ENCODE measurements at places on chromosomes 2 and 18.

DNA sequence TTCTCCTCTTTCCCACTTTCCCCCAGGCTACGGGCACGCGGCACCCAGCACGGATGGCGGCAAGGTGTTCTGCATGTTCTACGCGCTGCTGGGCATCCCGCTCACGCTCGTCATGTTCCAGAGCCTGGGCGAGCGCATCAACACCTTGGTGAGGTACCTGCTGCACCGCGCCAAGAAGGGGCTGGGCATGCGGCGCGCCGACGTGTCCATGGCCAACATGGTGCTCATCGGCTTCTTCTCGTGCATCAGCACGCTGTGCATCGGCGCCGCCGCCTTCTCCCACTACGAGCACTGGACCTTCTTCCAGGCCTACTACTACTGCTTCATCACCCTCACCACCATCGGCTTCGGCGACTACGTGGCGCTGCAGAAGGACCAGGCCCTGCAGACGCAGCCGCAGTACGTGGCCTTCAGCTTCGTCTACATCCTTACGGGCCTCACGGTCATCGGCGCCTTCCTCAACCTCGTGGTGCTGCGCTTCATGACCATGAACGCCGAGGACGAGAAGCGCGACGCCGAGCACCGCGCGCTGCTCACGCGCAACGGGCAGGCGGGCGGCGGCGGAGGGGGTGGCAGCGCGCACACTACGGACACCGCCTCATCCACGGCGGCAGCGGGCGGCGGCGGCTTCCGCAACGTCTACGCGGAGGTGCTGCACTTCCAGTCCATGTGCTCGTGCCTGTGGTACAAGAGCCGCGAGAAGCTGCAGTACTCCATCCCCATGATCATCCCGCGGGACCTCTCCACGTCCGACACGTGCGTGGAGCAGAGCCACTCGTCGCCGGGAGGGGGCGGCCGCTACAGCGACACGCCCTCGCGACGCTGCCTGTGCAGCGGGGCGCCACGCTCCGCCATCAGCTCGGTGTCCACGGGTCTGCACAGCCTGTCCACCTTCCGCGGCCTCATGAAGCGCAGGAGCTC, 35.4 kb downstream of the KCNK3 start:
- no peak for DNase-seq

DNA sequence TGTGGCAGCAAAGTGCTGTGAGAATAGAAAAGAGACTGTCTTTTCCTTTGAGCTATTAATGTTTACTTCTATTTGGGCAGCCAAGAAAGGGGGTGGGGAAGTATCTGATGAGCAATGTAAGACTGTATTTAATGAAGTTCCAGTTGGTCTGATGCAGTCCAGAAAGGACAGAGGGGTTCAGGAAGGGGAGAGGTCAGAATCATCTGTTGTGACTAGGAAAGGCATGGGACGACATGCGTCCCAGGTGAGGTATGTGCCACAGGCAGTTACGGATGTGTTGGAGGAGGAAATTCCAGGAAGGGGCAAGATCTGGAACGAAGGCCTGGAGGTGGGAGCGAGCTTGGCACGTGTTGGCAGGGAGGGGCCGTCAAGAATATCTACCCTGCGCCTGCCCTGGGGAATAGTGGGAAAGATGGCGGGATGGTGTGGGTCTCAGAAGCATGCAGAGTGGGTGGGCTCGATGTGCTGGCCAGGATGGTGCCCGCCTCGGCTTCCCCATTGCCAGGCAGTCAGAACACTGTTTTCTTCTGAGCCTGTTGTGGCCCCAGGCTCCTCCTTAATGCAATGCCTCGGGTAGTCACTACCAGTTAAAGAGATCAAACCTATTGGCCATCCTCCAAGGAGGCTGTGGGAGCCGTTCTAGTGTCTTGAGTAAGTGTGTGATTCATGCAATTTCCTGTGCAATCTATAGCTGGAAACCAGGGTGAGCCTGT, 57.8 kb upstream of the TXNDC2 start:
- DNase-seq, result peak; percentile 100

- DNase-seq, result no peak
Observed at GRCh38 chr18:11944252-11944651, 36.1 kb upstream of the MPPE1 start.

- DNase-seq, result no peak
Observed at GRCh38 chr2:64135421-64135820, 8.8 kb downstream of the PELI1 start.

GRCh38 chr18:46158499-46158898, 54.3 kb downstream of the HAUS1 start:
- DNase-seq, result no peak

DNA sequence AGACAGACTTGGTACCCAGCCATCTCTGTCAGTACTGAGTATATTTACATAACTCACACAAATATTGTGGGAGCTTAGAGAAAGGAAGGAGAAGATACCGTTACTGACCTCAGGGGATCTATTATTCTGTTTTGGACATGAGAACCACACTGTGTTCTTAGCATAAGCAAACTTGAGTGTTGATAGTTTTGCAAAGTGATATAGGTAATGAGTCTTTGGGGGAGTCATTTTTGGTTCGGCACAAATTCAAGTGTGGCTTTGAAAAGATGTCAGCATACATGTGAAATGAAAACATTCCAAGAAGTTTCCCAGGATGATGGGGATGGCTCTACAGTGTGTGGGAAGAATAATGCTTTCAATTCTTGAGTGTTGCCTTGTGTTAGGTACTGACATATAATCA, 24.1 kb downstream of the SMARCAL1 start:
- DNase-seq, result peak; percentile 14

DNA sequence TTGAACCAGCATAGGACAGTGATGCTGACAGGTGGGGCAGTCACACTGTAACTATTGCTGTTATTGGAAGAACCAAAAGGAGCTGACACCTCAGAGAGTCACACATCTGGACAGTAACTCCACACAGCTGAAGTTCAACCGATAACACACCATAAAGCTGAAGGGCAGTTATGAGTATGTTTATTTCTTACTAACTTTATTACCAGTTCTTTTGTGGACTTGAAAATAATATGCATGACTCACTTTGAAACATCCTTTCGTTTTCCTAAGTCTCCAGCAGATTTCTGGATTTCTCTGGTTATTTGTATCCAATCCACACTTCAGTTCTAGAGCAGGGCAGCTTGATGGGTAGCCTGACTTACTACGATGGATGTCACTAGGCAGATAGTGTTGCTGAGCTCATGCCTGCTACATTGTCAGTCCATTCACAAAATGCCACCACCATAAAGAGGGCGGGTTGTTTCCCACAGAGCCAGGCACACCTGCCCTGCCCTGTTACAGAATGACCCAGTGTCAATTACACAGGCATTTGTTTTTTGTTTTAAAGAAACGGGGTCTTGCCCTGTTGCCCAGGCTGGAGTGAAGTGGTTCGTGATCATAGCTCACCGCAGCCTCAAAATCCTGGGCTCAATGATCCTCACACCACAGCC, 8.4 kb upstream of the AGBL5 start:
- DNase-seq, result no peak

DNA sequence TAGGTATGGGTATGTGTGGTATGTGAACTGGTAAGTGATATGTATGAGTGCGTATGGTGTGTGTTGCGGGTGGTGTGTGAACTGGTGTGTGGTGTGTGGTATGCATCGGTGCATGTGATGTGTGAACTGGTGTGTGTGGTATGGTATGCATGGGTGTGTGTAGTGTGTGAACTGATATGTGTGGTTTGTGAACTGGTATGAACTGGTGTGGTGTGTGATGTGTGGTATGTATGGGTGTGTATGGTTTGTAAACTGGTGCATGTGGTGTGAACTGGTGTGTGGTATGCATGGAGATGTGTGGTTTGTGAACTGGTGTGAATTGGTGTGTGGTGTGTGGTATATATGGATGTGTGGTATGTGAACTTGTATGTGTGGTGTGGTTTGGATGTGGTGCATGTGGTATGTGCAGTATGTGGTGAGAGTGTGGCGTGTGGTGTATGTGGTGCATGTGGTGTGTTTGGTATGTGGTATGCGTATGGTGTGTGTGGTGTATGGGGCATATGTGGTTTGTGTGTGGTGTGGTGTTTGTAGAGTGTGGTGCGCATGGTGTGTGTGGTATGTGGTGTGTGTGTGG, 208.9 kb upstream of the TNP1 start:
- no peak for DNase-seq

GRCh38 chr18:72444111-72444797, 99.9 kb downstream of the CBLN2 start:
- DNase-seq, result no peak

Data from choroid plexus epithelial cell (primary cell).